Stimulated activated CD4-positive, alpha-beta T cell treated with anti-CD3 and anti-CD28 coated beads, Interleukin-12 subunit alpha, Interleukin-12 subunit beta, amount 100 ng/mL, for 48 hours (primary cell): ENCODE measurements at places on chromosomes 3 and 15.

DNA sequence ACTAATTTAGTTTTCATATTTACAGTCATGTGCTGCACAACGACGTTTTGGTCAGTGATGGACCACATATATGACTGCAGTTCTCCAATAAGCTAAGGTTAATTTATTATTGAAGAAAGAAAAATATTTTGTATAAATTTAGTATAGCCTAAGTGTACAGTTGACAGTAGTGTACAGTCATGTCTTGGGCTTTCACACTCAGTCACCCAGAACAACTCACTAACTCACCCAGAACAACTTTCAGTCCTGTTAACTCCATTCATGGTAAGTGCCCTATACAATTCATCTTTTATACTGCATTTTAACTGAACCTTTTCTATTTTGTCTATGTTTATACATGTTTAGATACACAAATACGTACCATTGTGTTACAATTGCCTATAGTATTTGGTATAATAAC lies 3.8 kb upstream of the GABRR3 start:
- DNase-seq: no peak

DNA sequence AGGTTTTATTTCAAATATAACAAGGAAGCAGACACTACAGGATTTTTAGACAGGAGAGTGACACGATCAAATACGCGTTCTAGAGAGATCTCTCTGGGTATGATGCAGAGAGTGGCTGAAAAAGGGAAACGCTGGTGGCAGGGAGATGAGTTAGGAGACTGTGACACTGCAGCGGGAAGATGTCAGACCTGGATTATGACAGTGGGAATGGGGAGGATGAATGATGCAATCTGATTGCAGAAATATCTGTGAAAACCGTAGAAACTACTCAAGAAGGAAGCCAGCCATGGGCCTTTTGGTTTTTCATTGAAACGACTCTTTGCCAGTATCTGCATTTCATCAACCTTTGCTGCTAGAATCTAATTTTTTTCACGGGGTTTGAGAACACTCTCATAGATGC lies 157.9 kb downstream of the FAM43A start:
- DNase-seq: no peak

DNA sequence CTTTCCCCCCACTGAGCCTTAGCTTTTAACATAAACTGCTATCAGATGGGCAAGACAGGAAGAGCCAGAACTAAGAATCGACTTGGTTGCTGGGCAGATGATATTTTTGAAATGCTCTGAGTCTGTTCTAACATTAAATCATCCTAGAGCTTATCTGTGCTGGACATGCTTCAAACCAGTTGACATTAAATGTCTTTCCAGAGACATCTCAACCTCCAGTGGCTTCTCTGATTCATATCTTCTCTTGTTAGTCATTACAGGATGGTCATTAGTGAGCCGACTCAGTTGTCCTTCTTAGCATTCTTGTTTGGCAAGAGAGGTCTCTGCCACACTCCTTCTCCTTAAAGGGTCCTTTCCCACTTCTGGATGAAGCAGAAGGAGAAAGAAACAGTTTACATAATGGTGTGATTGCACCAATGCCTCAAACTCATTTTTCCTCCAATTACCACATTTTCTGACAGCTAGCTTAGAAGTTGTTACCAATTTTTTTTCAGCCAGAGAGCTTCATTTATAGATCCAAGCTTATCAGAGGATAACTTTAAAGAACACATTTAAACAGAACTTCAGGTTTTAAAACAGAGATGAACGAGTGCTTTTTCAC lies 21.7 kb upstream of the SYN2 start:
- no peak for DNase-seq

DNA sequence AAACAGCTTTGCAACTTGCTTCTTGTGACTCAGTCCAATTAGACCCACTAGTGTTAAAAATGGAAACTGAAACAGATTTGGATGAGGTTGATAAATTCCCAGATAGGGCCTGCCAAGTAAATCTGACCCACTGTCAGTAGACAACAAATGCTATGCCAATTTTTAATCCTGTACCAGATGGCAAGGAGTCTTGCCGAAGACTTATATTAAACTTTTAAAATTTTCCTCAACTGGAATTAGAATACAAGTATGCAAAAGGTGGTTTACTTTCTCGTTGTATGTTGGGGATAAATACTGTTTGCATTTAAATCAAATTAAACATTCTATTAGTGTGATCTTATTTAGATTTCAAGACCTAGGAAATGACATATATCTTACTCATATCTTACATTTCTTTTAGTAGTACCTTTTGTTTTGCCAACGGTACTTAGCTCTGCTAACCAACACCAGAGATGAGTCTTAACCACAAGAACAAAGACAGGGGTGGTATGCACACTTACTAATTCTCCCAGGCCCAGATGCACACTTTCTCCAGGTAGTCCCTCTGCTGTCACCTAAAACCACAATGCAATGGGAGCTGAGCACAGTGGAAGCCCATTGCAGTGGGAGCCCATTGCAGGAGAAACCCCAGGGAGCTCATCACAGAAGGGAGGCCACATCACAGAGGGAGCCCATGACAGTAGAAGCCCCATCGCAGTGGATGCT lies 77.8 kb downstream of the WWTR1 start:
- DNase-seq: no peak

DNA sequence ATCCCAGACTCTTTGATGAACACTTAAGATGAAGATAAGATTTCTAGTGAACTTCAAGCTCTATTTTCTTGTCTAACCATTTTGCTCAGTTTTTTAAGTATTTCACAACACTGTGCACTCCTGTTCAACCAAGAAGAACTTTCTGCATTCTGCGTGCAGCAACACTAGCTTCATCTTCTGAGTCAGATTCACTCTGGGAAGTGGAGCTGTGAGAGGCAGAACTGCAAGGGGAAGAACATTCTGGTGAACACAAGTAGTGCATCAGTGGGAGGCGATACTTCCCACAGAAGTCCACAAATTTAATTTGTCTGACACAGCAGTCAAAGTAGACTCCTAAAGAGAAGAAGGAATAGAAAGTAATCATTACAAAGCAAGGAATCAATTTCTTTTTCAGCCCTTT lies 18.1 kb downstream of the LRRC58 start:
- no peak for DNase-seq

DNA sequence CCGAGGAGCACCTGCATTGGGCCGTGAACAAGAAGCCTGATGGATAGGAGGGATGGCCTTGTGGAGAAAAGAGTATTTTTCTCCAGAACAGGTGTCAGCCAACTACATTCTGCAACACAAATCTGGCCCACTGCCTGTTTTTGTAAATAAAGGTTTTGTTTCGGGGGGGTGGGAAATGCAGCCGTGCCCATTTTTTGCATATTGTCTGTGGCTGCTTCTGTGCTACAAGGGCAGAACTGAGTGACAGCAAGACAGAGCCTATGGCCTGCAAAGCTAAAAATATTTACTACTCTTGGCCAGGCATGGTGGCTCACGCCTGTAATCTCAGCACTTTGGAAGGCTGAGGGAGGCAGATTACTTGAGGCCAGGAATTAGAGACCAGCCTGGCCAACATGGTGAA lies 95.9 kb upstream of the AKAP13 start:
- no peak for DNase-seq
